ENCODE measurements at places on chromosomes 13 and 19.

DNA sequence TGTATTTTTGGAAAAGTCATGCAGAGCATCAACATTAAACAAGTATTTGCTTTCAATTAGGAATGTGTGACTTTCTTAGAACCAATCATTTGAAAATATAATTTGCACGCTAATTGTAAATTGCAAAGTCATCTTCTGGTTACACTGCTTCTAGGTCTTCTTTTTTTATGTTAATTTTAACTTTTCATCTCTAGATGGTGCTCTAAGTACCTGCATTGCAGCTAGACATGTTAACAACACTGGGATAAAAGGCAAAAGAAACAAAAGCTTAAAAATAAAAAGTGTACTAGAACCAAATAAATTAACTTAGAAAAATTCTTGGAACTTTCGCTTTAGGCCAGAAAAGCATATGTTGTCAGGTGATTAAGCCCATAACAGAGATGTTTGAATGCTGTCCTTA lies 2758.2 kb downstream of the PCDH9 start:
- DNase-seq = no peak

GRCh38 chr19:2049741-2050348 lies 1.2 kb downstream of the MKNK2 start:
- DNase-seq = peak; percentile 89

- DNase-seq = no peak
Measured at GRCh38 chr13:62093984-62094780, 678.5 kb upstream of the PCDH20 start.

- DNase-seq = no peak
Measured at GRCh38 chr19:51020988-51021651, 1.6 kb upstream of the KLK10 start.

GRCh38 chr19:38061294-38061693 lies 154.3 kb downstream of the SIPA1L3 start:
- no peak for DNase-seq

GRCh38 chr13:82878536-82878935 lies 1003.7 kb downstream of the SLITRK1 start:
- DNase-seq = no peak

- DNase-seq = no peak
Measured at GRCh38 chr19:17125062-17125727, 49.6 kb downstream of the MYO9B start.

Measured in CD4-positive, alpha-beta T cell treated with Interleukin-15 for 1 hour (primary cell).